ENCODE measurements at places on chromosomes 5 and 9.
A peak's percentile ranks its signal among the peaks of the same experiment; 100 is the strongest.

DNA sequence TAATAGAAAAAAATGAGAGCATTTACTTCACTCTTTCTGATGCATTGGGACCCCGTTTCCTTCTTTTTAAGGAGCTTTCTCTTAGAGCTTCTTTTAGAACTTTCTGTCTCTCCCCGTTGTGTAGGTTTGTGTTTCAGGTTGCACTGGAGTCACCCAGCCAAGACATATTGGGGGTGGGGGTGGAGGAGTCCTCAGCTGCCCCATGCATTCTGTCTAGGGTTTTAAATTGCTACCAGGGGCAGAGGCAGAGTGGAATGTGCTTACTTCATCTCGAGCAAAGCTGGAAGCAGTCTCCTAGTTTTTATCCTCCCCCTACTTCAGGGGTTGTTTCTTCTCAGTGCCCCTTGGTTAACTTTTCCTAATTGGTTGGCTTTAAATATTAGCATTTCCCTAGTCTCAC is 9.4 kb downstream of the OR2K2 start:
- no peak for DNase-seq

GRCh38 chr5:38381361-38381760 is 123.0 kb downstream of the EGFLAM start:
- no peak for DNase-seq

GRCh38 chr5:178234750-178235587 is 2.4 kb upstream of the PHYKPL start:
- DNase-seq = peak; percentile 78

- no peak for DNase-seq
Measured at GRCh38 chr5:176334031-176334770, 27.4 kb downstream of the KIAA1191 start.

DNA sequence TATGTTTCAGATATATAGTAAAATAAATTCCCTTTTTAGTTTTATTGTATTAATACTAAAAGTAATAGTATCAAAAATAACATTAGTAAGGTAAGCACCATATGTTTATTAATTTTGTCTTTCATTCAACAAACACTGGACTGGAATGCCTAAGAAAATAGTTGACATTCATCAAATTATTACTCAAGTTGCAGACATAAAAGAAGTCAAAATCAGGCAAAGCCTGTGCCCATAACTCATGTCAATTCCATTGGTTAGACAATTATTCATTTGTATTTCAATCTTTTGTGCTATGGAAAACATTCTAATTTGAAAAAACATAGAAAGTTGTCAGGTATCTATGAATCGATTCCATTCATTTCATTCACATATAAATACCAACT is 158.9 kb downstream of the CEMIP2 start:
- DNase-seq = no peak

All from stimulated activated CD4-positive, alpha-beta T cell treated with anti-CD3 and anti-CD28 coated beads, Interleukin-4, amount 100 ng/mL, for 1 hour (primary cell).